ENCODE measurements at places on chromosomes 3 and 15. TPM values are rescaled to one million over a fixed set of nuclear protein-coding genes. Genes with fewer than 3 reads are reported as not detected.

MAGI1 gene
- total RNA-seq: 35.7 TPM

- DNase-seq: no peak
These were observed 65.5 kb downstream of the SRGAP3 start for GRCh38 chr3:9183811-9184460.

DNA sequence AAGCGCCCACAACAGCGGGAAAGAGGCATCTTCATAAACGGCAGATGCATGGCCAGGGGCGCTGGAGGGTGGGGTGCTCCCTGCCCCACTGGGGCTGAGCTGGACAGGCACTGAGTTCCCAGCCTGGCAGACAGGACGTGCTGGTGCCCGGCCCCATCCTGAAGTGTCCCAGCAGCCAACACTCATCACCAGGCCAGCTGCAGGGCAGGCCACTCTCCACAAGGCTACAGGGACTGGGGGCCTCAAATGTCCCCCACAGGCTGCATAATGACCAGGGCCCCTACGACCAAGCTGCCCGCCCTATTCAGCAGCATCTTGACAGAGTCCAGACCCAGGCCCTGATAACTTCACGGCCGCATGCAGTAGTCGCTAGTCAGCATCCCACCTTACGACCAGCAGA is 124.1 kb upstream of the IQSEC1 start:
- DNase-seq: no peak

DNA sequence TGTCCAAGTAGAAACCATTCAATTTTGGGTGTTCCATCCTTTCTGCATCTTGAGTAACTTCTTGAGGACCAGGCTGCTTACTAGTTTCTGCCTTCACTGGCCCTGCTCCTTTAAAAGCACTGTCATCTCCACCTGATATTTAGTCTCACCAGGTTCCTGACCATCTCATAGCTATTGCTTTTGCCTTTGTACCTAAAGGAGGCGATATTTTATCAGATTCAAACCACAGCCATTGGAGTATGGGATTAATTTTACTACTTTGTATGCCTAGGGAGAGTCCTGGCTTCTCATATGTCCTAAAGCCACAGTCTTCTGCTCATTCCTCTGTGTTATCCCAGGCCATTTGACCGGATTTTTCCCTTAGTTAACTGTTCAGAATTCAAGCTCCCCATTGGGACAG is 51.8 kb upstream of the RFX7 start:
- DNase-seq: no peak

GRCh38 chr3:188266562-188267274 is 112.8 kb downstream of the LPP start:
- no peak for DNase-seq

DNA sequence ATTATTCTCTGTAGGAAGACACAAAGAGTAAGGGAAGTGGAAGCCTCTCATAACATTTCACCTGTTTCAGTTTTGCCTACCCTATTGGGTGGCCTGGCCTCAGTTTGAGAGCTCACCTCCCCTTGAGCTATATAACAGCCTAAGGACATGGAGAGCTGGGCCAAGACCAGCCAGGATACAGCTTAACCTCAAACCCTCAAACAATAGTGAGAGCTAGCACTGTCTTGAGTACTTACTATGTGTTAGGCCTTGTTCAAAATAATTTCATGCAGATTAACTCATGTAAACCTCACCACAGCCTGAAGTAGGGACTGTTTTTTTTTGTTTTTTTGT is 15.0 kb upstream of the TBL1XR1 start:
- DNase-seq: no peak

All from ovary (tissue), 10 donors.